ENCODE measurements at places on chromosomes 7 and 10. TPM values are rescaled to one million over a fixed set of nuclear protein-coding genes. Genes with fewer than 3 reads are reported as not detected.

DNA sequence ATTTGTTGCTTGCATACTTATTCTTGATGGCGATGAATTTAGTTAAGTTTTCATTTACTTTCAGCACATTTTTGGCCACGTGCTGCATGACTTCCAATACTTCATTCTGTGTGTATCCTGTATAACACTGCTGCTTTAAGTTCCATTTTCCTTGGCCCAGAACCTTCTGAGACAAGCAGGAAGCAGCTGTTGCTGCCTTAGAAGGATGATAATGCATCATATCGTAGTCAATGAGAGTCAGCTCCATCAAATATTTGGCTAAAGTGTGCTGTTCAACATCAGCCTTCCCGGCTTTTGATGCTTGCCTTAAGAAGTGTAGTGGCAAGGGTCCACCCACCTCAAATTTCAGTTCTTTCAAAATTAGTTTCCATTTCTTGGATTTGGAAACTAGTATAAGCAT, 59.2 kb upstream of the GLCCI1 start:
- no peaks in the 10 kb centered on the region for H3K27me3 ChIP-seq
- peaks cover 7% of the 10 kb centered on the region for H3K36me3 ChIP-seq
- no peak overlapping the region for H3K4me3 ChIP-seq
- H3K4me1 ChIP-seq: no peaks in the 10 kb centered on the region
- H3K27ac ChIP-seq: no peak overlapping the region

- DNase-seq: no peak
- peaks cover 9% of the 10 kb centered on the region for H3K4me1 ChIP-seq
- no peak overlapping the region for H3K27ac ChIP-seq
- peaks cover 12% of the 10 kb centered on the region for H3K36me3 ChIP-seq
- no peak overlapping the region for H3K4me3 ChIP-seq
These were observed 123.5 kb upstream of the BMPER start for GRCh38 chr7:33781796-33782195.

CREM gene
- total RNA-seq: 34.2 TPM

DNA sequence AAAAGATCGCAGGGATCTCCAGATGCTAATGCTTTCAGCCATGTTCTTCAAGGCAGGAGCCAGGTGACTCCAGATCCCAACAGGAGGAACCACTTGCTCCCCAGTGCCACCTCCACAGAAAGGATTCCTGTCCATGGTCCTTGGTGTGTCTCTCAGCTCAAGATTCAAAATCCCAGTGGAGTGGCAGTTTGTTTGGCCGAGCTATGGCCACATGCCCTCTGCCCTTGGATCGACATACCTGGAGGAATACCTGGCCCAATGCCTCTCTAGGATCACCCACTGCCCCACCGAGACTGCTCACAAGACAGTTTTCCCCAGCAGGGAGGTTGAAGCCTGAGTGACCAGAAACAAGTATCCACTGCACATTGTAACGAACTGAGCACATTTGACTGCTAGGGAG, 3.9 kb upstream of the GPRIN2 start:
- H3K27ac ChIP-seq: no peak overlapping the region
- no peak for DNase-seq
- H3K36me3 ChIP-seq: no peaks in the 10 kb centered on the region
- H3K4me3 ChIP-seq: no peak overlapping the region
- H3K27me3 ChIP-seq: peaks cover 6% of the 10 kb centered on the region

DNA sequence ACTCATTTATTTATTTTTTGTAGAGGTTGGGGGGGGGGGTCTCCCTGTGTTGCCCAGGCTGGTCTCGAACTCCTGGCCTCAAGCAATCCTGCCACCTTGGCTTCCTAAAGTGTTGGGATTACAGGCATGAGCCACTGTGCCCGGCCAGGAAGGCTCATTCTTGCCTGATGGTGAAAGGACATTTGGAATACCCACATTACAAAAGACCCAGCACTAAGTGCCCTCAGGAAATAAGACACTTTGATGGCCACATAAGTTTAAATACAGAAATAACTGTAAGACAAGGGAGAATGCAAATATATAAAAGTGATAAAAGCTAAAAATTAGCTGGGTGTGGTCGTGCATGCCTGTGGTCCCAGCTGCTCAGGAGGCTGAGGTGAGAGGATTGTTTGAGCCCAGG, 8.0 kb upstream of the SERPINE1 start:
- H3K4me3 ChIP-seq: no peak overlapping the region
- peaks cover 22% of the 10 kb centered on the region for H3K4me1 ChIP-seq
- H3K27ac ChIP-seq: no peak overlapping the region
- H3K36me3 ChIP-seq: no peaks in the 10 kb centered on the region
- no peaks in the 10 kb centered on the region for H3K27me3 ChIP-seq

GRCh38 chr10:110696436-110696835, 52.3 kb downstream of the RBM20 start:
- H3K27me3 ChIP-seq: no peaks in the 10 kb centered on the region
- DNase-seq: no peak
- peaks cover 12% of the 10 kb centered on the region for H3K36me3 ChIP-seq
- H3K27ac ChIP-seq: no peak overlapping the region

SLC39A12 gene
- total RNA-seq: not detected

DNA sequence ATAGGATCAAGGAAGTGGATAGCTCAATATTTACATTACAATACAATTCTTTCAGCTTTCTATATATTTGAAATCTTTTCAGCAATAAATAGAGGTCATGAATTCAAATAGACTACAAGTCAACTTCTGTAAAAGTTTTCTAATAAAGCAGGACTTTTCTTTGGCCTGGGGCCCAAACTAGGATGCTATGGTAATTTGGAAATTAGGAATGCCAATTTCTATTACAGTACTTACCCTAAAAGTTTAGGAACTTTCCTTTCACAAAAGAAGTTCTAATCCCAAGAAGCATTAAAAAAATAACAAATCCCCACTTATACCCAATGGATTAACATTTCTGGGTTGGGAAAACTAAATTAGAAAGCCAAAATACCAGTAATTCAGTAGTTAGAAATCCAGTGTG, 40.5 kb downstream of the SLC39A12 start:
- H3K36me3 ChIP-seq: no peaks in the 10 kb centered on the region
- H3K27me3 ChIP-seq: no peaks in the 10 kb centered on the region
- no peaks in the 10 kb centered on the region for H3K4me1 ChIP-seq
- no peak overlapping the region for H3K4me3 ChIP-seq

Measured in mesothelial cell of epicardium (in vitro differentiated cells).